ENCODE measurements at places on chromosomes 3 and 15. TPM values are rescaled to one million over a fixed set of nuclear protein-coding genes. Genes with fewer than 3 reads are reported as not detected.

The DNAJB8 gene
- total RNA-seq = not detected

The TRPC1 gene
- 29.6 TPM for total RNA-seq

The SMCO1 gene
- total RNA-seq = not detected

The VGLL3 gene
- 0.15 TPM for total RNA-seq

The ARPIN gene
- 6.3 TPM for total RNA-seq

The TMCO5A gene
- total RNA-seq = not detected

The ARL14 gene
- total RNA-seq = 2.5 TPM

The BCL6 gene
- 21.5 TPM for total RNA-seq

The GRIP2 gene
- 6.5 TPM for total RNA-seq

The TRIM42 gene
- total RNA-seq = not detected

The ASB14 gene
- not detected for total RNA-seq

The DPPA4 gene
- total RNA-seq = 0.26 TPM

The HHATL gene
- not detected for total RNA-seq

The NEK10 gene
- 5.7 TPM for total RNA-seq

The PRRT3 gene
- total RNA-seq = 1.1 TPM

The C15orf61 gene
- total RNA-seq = 5.6 TPM

The EBLN2 gene
- 1.9 TPM for total RNA-seq

The NPAP1 gene
- not detected for total RNA-seq

The SKOR1 gene
- total RNA-seq = 0.21 TPM

The SCN5A gene
- total RNA-seq = 0.69 TPM

The CCPG1 gene
- total RNA-seq = 27.6 TPM

The MUC4 gene
- 0.03 TPM for total RNA-seq

The RASGRP1 gene
- total RNA-seq = 0.51 TPM

The ZMYND10 gene
- total RNA-seq = 3.6 TPM

The GPR27 gene
- total RNA-seq = 0.15 TPM

The FBLN2 gene
- 0.44 TPM for total RNA-seq

The EOMES gene
- 2.5 TPM for total RNA-seq

The CCDC39 gene
- total RNA-seq = not detected

The LDHAL6B gene
- total RNA-seq = not detected

The GOLGA6L7 gene
- total RNA-seq = not detected

The SLC15A2 gene
- total RNA-seq = 0.41 TPM

The AQP9 gene
- not detected for total RNA-seq

The LARP6 gene
- total RNA-seq = 66.3 TPM

The UBA7 gene
- 12.5 TPM for total RNA-seq

The SPATA12 gene
- total RNA-seq = 0.10 TPM

The ITGB5 gene
- 446 TPM for total RNA-seq
